Activated T-cell treated with anti-CD3 and anti-CD28 coated beads for 24 hours (primary cell): ENCODE measurements at places on chromosomes 4 and X.
A peak's percentile ranks its signal among the peaks of the same experiment; 100 is the strongest.

DNA sequence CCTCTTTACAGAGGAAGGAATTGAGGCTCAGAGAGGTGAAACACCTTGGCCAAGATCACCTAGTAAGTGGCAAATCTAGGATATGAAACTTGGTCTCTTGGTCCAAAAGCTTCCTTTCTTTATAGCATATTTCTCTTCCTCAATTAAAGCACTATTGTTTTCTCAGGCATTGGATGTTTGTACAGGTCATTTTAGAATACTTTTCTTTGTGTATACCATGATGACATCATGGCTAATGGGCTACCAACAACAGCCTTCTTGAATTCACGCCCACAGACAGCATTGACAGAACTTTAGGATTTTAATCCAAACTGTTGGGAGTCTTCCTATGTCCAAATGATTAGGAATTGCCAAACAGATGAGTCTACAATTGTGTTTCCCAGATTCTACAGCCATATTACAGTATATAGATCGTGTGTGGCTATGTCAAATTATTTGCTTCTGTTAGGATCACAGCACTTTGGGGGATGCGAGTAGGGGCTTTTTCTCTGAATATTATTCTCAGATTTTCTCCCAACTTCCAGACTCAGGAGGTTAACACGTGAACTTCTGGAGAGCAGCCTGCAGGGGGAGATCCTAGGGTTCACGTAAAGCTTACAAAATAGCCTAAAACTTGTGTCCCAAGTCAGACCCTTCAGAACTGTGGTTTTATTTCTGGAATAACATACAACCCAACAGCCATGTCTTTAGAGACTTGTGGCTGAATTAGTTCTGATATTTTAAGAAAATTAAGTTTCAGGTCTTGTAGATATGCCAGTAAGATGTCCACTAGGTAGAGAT lies 191.8 kb downstream of the SHROOM3 start:
- DNase-seq = no peak

DNA sequence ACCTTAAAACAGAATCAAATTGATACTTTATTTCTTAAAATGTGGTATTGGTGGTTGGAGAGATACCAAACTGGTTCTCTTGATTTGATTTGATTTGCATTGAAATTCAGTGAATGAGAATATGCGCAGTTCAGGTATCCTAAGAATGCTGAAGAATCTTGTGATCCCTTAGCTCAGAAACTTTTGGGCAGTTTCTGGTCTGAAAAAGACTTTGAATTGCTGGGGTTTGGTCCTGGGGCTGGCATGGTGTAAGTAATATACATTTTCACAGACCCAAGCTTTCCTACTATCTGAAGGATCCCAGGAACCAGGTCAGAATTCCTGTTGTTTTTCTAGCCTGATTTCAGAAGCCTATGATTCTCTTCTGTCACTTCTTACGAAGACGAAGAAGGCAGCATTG lies 6.6 kb downstream of the RAB33B start:
- no peak for DNase-seq

DNA sequence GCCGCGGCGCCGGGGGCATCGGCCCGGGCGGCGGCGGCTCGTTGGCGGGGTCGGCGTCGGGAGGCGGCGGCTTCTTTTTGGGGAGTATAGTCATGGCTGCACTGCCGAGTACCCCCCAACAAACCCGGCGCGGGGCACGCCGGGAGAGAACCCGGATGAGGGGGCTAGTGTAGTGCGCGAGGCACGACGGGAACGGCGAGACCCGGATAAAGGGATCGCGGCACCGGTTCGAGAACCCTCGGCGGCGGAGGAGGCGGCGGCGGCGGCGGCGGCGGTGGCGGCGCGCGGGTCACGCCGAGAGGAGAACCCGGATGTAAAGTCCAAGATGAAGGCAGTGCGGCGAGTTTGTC lies at the start of gene OTUD5:
Gene OTUD5, minus strand, starts transcription at position 131 of the 350 bp plus-strand sequence. Its CDS starts 37 bp downstream, at position 94.
- DNase-seq = peak; percentile 62

GRCh38 chr4:7732263-7732662 lies 207.4 kb downstream of the AFAP1 start:
- DNase-seq = no peak

- peak; percentile 43 for DNase-seq
Measured at GRCh38 chr4:151801547-151802516, 41.0 kb upstream of the GATB start.

DNA sequence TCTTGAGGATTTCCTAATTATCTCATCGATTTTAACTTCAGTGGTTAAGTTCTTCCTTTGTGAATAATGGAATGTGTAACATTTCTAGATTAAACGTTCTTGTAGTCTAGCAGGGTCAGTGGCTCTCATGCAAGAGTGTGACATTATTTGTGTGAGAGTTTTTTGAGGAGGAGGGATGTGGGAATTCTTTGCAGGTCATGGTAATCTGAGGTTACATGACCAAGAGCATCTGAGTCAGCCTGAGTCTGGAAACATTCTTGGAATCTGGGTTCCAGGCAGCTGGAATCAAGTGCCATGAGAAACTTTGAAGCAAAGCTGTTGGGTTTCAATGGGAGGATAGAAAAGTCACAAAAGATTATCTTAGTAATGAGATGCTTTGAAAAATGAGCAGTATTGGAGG lies 49.5 kb downstream of the GK start:
- DNase-seq = no peak

DNA sequence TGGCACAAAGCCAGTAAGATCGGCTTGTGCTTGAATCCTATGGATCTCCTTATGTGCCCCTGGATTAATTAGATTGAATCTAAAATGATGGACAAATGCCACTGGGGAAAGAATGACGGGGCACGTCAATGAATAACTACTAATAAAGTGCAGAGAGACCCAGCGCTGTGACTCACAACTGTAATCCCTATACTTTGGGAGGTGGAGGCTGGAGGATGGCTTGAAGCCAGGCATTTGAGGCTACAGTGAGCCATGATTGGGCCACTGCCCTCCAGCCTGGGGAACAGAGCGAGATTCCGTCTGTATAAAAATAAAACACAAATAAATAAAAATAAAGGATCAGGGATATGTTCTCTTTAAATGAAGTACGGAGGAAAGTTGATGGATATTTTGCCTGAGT lies 179.4 kb downstream of the DCHS2 start:
- DNase-seq = no peak

DNA sequence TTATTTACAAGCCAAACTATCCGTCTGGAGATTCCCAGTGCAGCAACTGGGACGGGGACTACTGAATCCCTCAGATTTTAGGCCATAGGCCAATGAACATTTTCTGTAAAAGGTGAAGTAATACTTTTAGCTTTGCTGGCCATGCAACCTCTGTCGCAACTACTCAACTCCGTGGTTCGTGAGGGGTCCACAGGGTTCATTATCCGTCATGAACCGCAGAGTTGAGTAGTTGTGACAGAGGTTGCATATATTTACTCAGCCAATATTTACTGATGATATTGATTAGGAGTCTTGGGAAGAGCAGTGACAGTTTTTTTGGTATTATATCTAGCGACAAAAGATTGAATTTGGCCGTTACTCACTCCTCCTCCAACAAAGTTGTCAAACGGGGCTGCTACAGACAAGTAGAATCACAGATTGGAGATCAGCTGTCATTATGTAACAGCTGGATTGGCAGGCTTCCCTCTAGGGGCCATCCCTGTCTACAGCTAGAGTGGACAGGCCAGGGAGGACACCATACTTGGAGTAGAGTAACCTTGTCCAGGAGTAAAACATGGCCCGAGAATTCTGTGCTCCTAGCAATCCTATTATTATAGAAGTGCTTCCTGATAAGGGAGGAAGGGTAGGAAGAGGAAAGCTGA lies 37.2 kb upstream of the CD38 start:
- DNase-seq = no peak

DNA sequence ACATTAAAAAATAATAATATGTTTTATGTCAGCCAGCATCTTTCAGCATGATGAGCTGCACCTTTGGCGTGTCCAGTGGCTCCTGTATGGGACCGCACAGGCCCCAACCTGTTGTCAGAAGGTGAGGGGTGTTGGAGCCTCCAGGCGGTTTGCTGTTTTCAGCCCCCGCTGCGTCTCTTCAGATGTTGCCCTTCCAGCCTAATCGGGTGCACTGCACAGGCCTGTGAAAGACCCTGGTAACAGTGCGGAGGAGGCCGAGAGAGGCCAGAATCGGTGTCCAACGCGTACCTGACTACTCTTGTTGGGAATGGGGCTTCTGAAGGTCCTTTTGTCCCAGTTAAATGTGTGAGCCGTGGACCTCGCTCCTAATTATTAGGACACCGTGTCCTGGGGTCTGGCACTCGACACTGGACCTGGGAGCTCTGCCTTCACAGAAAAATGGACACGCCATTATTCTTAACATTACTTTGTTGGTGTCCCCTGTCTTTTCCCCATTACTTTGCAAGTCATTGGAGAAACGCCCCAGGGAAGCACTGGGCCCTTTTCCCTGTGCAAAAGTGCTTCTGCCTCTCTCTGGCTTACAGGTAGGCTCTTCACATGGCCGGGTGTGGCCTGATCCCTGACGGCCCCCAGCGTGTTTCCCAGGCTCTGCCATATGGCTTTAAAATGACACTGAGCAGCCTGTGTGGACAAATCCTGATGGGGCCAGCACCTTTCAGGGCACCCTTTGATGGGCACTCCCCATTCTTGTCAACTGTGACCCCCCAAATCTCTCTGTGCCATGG lies 51.2 kb downstream of the TBC1D14 start:
- no peak for DNase-seq

DNA sequence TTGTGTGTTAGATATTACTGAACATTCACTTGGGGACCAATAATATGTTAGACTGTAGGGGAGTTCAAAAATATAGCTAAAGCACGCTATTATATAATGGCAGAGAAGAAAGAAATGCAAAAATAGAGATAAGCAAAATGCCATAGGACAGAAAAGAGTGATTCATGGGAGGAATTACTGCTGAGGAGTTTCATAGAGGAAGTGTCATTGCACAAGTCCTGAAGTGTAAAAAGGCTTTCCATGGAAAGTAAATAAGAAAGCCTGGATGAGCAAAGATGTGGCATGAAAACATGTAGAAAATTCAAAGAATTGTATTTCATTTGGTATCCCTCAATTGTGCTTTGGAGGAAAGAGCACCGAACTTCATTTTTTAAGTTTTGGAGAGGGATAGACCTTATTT lies 14.5 kb downstream of the HMGB2 start:
- no peak for DNase-seq

GRCh38 chr4:70630162-70630561 lies 1.6 kb downstream of the ENAM start:
- no peak for DNase-seq

GRCh38 chrX:25002661-25003020 lies 13.1 kb downstream of the ARX start:
- DNase-seq = no peak

DNA sequence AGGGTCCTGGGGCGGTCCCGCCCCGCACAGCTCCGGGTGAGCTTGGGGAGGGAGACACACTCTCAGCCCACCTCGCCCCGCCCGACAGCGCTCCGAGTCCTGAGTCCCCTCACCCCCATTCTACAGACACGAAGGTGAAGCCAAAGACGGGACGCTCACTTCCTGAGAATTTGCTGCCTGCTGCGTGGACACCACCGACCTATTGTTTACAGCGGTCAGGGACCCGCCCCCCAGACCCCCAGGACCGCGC lies 796 bp upstream of the ZNF141 start:
- peak; percentile 2 for DNase-seq

DNA sequence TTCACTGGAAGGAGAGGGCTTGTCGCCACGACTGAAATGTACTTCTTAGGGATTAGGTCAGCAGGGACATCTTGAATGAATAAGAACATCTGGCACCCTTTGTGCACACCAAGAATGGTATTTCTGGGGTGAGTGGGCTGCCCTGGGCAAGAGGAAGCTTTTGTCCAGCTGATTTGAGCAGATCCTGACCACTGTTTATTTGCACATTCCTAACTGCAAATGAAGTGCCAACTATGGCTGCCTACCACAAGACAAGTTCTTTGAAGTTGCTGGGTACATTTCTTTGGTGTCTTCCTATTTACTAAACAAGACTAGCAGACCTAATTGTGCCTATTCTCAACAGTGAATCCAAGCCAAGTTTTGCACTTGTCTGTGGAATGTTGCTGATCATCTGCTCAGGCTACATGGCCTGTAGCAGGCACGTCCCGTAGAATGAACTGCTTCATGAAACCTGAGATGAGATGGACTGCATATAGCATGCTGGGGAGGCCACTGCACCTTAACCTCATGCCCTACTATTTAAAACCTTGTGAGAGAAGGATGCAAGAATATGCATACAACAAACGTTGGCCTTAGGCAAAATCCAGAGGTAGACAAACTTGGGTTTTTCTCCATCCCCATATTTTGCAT lies 45.0 kb downstream of the PIR start:
- no peak for DNase-seq

GRCh38 chr4:15240764-15241163 lies 187.1 kb upstream of the C1QTNF7 start:
- no peak for DNase-seq

GRCh38 chr4:101178731-101179130 lies 168.6 kb downstream of the PPP3CA start:
- DNase-seq = no peak

GRCh38 chr4:153634738-153635353 lies 49.2 kb upstream of the TLR2 start:
- no peak for DNase-seq

- no peak for DNase-seq
Measured at GRCh38 chrX:9647431-9647830, 118.2 kb downstream of the GPR143 start.

GRCh38 chr4:95355021-95355420 lies 193.8 kb downstream of the UNC5C start:
- no peak for DNase-seq

DNA sequence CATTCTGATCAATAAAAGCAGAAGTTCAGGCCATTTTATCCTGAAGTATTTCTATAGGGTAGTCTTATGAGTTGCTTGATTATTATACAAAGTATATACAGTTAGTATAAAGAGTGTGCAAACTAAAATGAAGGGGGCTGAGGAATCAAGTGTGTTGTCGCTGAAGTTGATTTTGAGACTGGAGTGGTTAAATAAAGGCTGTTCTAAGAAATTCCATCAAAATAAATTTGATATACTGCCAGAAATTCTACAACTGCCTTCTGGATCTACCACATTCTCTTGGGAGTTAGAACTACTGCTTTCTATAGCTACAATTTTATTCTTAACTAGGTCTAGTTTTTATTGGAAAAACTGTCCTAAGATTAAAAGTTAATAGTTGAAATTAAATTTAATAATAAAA lies 12.4 kb downstream of the EDNRA start:
- DNase-seq = no peak

DNA sequence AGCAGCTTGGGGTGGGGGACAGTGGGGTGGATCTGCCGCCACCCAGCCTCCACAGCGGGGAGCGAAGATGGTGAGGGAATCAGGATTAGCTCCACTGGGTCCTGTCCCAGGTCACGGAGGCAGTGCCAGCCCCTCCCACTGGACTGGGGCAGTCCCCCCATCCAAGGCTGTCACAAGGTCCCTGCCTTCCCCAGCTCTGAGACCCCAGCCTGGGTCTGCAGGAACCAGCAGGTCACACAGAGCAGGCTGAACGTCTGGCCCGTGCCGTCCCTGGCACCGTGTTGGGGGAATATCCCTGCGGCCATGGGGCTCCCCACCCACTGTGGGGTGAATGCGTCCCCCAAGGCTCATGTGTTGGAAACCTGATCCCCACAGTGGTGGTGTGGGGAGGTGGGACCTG lies 62.6 kb downstream of the FAM53A start:
- no peak for DNase-seq
